ENCODE measurements at places on chromosomes 16 and 17.

GRCh38 chr17:2957631-2958286, 105.6 kb downstream of the OR1D5 start:
- no peak for DNase-seq

- peak; percentile 80 for DNase-seq
These were observed 30.8 kb downstream of the HLF start for GRCh38 chr17:55295411-55296170.

- DNase-seq = no peak
These were observed 80.8 kb downstream of the ZDHHC7 start for GRCh38 chr16:84930298-84931106.

GRCh38 chr16:27579087-27579980, 29.4 kb downstream of the KATNIP start:
- no peak for DNase-seq

DNA sequence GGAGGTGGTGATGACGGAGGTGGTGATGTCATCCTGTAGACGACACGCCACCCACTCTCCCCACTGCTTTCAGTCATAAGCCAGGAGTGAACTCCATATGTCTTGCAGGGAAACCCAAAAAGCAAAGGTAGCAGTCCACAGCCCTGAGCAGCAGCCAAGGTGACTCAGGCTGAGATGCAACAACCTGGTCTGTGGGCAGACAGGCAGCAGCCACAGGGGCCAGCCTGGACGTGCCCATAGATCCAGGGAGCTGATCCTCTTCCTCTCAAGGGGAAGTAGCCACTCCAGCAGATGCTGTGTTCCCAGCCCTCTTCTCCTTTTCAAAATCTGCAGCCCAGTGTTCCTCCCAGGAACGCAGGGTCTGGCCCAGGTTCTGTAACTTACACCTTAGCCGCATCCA, 17.3 kb upstream of the CIITA start:
- DNase-seq = no peak

DNA sequence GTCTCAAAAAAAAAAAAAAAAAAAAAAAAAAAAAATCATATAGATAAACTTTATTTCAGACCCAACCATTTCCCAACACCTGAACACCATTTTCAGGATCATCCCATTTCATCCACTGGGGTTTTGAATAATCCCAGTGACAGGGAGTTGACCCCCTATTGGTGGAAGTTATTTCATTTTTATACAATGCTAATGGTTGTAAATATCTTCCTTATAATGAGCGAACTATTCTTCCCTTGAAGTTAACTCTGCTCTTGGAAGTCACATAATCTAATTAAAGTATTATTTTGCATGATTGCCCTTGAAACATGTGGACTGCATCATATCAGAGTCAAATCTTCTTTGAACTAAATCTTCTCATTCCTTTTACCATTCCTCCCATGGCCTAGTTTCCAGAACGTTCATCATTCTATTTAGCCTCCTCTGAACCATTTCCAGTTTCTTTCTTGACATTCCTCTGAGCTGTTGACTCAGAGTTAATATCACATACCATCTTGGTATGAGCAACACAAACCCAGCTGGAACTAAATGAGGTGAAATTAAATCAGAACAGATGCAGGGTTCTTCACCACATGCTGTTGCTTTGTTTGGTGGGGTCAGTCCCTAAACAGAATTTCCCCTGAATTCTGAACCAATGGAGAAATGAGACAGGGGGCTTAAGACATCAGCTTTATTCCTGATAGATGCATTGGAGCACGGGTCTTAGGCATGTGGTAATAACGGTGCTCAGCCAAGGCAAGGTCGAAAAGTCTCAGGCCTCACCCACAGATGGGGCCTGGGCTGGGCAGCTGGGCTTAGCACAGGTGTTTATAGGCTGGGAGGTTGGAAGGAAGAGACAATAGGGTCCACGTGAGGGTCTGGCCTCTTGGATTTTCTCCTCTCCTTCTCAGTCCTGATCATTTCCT, 8.9 kb downstream of the HSD17B2 start:
- DNase-seq = no peak

- DNase-seq = no peak
These were observed 18.1 kb downstream of the SOST start for GRCh38 chr17:43740541-43740940.

DNA sequence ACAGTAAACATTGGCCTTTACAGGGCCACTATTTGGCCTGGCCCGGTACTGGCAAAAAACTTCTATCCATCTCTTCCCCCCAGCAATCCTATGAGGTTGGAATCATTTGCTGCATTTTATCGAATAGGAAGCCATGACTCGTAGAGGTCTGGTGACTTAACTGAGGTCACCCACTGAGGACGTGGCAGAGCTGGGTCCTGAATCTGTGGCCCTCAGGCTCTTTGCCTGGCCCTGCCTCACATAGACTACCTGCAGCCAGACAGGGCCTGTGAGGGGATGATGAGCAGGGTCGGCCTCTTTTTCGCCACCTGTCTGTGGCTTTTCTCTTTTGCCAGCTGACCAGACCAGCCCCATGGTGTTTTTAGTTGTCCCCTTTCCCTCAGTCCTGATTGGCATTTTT, 1.9 kb downstream of the PPP4C start:
- no peak for DNase-seq

DNA sequence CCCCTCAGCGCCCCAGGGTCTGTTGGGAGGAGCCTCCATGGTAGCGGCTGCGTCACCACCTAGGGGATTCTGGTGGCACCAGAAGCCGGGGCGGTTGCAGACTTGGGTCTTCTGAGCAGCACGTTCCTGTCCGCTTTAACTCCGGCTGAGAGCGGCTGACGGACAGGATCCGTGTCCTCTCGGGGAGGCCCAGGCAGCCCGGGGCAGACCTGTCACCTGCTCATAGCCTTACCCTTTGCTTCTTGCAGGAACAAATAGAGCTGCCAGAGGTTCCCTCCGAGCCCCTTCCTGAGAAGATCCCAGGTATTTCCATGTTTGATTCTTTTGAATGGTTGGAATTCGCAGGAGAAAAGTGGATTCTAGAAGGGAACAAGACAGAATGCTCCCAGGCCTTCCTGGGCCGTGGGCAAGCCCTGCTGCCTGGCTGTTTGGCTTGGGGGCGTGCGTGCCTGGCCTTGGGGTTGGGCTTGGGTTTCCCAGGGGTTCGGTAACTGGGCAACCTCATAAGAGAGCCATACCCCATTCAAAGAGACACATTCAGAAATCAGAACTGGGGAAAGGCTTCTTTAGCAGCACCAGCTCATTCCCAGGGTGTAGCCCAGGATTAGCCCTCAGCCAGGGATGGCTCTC, 6.6 kb downstream of the CHMP6 start:
- DNase-seq = no peak

DNA sequence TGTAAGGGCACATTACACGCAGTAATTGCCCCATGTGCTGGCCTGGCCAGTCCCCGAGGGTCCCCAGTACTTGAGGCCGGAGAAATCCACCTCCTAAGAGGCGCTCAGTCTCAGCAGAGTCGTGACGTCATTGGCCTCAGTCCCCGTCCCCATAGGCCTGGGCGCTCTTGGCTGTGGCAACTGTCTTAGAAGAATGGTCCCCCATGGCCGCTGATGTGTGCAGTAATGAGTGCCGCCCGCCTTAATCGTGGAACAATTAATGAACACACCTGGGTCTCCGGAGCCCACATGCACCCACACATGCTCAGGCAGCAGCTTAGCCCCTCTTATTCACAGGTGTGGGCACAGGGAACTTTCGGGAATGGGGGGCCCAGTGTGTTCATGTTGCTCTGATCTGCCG, 86.5 kb upstream of the PLCG2 start:
- no peak for DNase-seq

GRCh38 chr16:26005336-26005735, 313.6 kb downstream of the HS3ST4 start:
- DNase-seq = no peak

DNA sequence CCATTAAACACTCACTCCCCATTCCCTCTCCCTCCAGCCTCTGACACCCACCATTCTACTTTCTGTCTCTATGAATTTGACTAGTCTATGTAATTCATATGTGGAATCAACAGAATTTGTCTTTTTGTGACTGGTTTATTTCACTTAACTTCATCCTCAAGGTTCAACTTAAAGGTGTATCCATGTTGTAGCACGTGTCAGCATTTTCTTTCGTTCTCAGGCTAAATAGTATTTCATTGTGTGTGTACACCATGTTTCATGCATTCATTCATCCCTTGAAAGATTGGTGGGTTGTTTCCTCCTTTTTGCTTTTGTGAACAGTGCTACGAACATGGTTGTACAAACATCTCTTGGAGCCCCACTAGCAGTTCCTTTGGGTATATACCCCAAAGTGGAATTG, 36.0 kb downstream of the ATP2C2 start:
- no peak for DNase-seq

GRCh38 chr17:57653279-57653678, 91.8 kb downstream of the CCDC182 start:
- DNase-seq = no peak

DNA sequence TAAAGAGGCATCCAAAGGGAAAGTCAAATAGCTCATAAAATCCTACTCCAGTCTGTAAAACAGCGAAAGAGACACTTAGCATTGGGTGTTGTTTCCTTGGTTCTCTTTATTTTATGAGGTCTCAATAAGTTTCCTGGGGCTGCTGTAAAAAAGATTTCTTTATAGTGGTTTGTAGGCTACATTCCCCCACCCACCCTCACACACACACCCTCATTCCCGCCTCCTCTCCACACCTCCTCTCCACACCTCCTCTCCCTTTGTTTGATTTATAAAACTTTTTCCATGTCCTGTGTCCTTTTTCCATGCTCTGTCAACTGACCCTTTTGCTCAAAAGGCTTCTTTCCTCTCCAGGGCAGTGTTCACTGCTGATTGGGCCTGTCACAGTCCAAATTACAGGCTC, 178.9 kb upstream of the SOX9 start:
- no peak for DNase-seq

DNA sequence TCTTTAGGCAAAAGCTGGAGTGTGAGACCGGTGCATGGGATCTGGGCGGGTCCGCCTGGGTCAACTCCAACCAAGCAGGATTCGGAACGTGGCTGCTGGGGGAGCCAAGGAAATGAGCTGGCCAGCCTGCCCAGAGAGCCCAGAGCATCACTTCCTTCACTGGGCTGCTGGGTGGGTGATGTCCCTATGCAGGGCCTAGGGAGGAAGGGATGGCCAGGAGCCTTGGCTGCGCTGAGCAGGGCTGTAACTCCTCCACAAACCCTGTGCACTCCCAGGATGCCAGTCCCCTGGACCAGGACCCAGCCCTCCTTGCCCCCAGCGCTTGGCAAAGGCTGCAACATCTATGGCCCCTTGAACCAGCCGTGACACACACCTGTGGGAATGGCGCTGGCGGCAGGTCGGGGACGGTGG, 138.4 kb downstream of the RAB11FIP4 start:
- DNase-seq = no peak

- no peak for DNase-seq
These were observed 49.5 kb upstream of the PHOSPHO1 start for GRCh38 chr17:49280061-49280460.

DNA sequence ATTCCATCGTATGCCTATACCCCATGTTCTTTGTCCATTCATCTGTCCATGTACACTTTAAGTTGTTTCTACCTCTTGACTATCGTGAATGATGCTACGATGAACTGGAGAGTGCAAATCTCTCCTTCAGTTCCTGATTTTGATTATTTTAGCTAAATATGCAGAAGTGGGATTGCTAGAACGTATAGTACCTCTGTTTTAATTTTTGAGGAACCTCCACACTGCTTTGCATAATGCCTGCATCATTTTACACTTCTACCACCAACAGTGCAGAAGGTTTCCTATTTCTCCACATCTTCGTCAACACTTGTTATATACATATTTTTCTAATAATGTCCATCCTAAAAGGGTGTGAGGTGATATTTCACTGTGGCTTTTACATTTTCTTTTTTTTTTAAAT, 43.9 kb downstream of the SDR42E1 start:
- DNase-seq = no peak

- DNase-seq = no peak
These were observed 115.9 kb upstream of the CIBAR2 start for GRCh38 chr16:85227946-85228862.

DNA sequence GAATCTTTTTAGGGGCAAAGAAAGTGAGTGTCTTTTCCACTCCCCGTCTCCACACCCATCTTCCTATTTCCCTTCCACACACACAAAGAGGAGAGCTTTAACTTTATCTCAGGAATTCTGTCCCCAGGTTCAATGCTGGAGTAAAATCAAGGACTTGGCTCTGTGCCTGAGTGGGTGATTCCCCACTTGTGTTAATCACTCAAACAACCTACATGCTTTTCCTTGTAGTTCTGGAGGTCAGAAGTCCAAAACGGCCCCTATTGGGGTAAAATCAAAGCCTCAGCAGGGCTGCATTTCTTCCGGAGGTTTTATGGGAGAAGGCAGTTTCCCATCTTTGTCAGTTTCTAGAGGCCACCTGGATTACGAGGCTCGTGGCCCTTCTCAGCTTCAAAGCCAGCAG, 422.3 kb upstream of the RBFOX1 start:
- DNase-seq = no peak

GRCh38 chr17:56896968-56897359, 16.9 kb downstream of the TRIM25 start:
- DNase-seq = no peak

GRCh38 chr17:1147664-1148063, 32.1 kb downstream of the ABR start:
- DNase-seq = no peak

DNA sequence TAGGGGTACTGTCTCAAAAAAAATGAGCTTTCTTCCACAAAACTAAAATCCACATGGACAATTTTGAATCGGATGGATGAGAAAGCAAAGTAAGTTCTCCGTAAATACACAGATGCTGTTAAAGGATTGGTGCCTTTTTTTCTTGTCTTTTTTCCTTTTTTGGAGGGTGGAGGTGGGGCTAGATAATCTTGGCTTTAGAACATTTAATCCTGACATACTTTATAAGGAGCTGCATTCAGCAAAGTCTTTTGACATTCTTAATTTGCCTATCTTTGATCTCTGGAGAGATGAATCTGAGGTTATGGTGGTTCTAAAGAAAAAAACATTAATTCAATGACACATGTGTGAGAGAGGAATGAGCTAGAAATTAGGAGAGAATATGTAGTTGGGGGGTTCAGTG, 312.3 kb upstream of the KCNJ16 start:
- no peak for DNase-seq

GRCh38 chr17:39677542-39678339, 9.5 kb downstream of the PNMT start:
- peak; percentile 29 for DNase-seq

- peak; percentile 66 for DNase-seq
These were observed 118.2 kb upstream of the SMURF2 start for GRCh38 chr17:64780096-64781013.

DNA sequence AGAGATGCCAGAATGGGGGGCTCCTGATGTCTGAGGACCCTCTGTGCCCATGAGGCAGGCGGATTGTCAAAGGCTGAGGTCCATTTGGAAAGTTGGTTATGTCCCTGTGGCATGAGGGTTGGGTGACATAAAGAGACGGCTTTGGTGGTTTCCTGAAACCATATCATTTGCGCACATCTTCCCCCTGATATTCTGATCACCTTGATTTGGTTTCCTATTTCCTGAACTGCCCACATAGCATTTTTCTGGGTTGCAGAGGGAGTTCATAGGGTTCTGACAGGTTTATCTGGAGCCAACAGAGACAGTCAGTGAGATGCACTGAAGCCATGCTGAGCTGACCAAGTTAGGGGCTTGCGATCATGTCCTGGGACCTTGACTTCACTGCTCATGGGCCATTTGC, 15.7 kb upstream of the RNF222 start:
- DNase-seq = no peak

Measured in right lobe of liver (tissue), 6 donors.